GM12892 (cell line): ENCODE measurements at places on chromosomes 4 and X.

DNA sequence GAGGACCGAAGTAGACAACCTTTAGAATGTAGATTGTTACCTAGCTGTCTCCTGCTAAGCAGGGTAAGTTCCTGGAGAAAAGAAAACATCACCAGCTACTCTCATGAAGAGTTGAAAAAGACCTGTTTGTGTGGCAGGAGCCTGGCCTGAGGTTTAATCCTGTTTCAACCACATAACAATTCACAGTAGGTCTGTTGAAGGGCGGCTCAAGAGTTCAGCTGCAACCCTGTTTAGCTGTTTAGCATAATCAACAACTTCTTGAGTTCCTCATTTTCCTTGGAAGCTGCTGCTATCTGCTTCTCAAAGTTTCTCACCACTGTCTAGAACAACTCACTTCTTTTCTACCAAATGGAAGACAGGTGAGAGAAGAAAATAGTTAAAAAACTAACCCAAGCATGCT is 170.4 kb upstream of the TET2 start:
- DNase-seq = no peak

GRCh38 chrX:44299177-44299576 is 44.3 kb downstream of the EFHC2 start:
- no peak for DNase-seq

DNA sequence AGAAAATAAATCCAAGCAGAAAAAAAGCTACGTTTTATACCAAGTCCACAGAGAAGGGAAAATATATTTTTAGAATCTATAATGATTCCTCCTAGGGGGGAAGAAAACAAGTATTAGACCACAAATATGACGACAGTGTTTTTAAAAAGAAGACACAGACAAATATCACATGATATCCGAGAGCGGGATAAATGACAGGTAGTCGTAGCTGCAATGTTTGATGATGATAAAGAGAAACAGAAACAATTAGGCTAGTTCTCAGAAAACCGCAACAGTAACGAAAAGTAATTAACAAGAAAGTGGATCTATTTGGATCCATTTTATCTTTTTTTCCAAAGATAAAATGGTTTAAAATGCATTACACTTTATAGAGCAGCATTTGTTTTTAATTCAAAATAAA is 918 bp downstream of the HAUS3 start:
- DNase-seq = no peak

- DNase-seq = no peak
These were observed 35.5 kb downstream of the DLG3 start for GRCh38 chrX:70479922-70480659.

DNA sequence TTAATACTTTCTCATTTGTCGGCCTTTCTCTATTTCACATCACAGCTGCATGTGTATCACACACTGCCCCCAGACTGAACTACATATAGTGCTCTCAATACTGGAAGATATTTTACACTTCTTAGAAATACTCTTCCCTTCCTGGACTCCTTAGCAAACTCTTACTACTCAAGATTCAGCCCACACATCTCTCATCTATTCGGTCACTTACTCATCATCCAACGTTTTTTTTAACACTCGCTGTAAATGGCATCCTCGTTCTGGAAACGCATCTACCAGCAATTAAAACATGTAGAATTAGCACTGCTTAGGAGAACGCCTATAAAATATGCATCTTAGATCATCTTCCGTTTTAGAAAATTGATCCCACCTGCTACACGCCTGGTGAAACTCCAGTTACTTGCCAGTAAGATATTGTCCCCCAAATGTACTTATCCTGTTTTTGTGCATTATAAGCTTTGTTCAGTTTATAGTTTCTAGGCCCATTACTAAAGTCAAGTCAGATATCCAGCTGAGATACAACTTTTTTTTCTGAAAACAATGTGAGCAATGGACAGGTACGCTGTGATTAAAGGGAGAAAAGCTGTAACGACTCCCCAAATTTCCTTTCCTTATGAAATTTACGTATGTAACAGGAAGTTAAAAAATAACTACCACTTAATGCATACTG is 1.0 kb downstream of the LRP2BP start:
- no peak for DNase-seq

GRCh38 chrX:94551831-94552230 is 877.8 kb downstream of the FAM133A start:
- no peak for DNase-seq
